Astrocyte of the spinal cord (primary cell): ENCODE measurements at places on chromosomes 5 and 9.

DNA sequence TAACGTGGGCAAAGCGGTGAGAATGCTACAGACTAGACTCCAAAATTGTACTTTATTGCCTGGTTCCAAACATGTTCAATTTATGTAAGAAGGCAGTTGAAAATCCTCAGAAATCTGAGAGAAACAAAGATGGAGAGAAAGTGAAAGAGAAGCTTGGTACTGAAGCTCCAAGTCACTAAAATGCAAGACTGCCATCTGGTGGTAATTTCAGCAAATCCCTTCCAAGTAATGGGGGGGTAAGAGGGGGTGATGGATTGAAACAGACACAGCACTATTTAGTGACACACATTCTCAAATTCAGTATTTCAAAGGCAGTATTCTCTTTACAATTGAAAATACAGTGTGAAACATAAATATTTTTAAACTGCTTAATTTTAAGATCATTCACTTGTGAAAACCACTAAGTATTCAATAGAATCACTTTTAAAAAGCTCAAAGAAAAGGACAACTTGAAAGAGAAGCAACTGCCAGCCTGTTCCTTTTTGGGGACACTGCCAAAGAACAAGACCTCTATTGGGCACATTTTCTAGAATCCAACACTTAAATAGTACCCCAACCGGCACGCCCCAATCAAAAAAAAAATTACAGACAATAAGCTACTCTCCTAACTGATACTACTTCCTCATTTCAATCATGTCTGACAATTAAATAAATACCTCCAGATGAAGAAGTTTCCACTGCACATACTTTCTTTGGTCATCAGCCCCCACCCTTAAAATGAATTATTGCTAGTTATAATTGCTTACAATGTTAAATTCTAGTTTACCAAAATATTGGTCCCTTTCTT lies 131.5 kb downstream of the AGTPBP1 start:
- DNase-seq, result peak; percentile 84

DNA sequence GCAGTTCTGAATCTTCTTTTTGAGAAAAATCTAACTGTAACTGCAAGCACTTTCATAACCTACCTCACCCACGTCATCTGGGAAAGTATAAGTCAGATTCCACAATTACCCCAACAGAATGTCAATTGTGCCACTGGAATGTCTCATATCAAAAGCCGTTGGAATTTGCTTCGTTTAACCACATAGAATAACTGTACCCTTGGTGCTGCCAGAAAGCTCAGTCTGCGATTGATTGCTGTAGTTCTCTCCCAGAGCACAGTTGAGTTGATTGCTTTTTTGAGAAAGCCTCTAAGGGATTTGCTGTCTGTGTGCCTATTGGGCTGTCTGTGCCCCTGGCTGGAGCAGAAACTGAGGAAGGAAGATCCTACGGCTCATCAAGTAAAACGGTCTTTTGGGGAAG lies 583.6 kb downstream of the TMEM38B start:
- DNase-seq, result peak; percentile 86

DNA sequence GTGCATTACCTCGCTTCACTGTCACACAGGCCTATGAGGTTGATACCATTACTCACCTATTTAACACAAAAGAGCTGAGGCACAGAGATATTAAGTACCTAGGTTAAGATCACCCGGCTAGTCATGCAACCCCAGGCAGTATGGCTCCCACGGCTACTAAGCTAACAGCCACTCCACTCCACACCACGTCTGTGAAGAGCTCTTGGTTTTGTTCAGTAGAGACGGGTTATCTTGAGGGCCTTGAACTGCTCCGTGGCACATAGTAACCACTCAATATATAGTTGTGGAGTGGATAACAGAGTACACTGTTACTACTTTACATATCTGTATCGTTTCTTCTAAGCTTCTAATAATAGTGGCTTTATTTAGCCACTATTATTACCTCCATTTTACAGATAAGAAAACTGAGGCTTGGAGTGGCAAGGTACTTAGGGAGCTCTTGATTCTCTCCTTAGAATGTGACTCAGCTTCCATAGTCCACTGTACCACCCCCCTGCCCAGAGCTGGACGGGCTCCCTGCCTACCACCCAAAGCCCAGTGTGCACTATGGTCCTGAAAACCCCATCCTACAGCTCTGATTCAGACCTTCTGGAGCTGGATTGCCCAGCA lies 1.0 kb upstream of the CORO2A start:
- no peak for DNase-seq

GRCh38 chr5:21649969-21650368 lies 1203.2 kb downstream of the CDH12 start:
- peak; percentile 12 for DNase-seq

DNA sequence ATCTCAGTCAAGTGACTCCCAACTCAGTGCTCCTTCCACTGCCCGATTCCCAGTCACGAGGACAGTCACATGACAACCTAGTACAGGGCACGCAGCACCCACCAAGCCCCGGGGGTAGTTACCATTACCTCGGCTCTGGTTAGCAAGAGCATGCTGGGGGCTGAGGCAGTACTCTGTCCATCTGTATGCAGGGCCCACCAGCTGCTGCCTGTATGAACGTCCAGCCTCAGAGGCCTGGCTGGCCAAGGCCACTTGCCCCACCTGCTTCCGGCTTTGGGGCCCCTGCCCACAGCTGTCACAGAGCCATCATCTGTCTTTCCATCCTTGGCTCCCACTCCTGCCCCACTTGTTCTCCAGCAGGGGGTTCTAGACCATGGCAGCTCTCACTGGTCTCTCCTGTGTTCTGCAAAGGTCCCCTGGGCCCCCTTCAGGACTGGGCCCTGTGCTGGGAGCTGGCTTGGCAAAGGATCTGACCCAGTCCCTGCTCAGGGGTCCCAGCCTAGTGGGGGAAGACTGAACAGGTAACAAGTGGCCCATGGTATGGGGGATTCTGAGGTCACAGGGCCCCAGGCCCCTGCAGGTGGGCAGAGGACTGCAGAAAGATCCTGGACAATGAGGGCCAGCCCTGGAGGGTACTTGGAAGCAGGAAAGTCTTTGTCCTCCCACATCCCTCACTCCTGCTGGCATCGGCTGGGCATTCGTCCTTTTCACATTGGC lies 3.3 kb downstream of the RPL35 start:
- DNase-seq, result no peak

DNA sequence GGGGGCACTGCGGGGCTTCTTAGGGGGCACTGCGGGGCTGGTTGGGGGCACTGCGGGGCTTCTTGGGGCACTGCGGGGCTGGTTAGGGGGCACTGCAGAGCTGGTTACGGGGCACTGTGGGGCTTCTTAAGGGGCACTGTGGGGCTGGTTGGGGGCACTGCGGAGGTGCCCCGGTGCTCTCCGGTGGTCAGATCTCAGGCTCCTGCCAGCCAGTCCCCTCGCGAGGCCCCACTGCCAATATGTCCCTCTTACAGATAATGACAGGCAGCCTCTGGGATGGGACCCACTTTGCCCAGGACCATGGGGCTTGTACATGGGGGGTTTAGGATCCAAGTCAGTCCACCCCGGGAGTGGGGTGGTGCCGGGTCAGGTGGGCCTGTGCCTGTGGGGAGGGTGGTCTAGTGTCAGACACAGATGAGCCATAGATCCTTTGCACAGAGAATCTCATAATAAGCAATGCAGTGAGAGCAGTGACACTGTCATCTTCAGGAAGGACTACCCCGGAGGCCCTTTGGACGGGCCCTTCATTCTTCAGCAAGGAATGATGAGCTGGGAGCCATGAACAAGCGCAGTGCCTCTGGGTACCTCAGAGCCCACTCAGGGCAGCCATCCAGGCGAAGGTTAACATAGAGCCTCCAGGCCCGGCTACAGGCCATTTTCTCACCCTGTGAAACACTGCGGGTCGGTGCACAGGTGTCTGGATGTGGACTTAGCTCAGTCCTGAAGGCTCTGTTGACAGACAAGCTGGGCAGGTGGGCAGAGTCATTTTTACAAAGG lies 38.2 kb downstream of the COL5A1 start:
- DNase-seq, result no peak

DNA sequence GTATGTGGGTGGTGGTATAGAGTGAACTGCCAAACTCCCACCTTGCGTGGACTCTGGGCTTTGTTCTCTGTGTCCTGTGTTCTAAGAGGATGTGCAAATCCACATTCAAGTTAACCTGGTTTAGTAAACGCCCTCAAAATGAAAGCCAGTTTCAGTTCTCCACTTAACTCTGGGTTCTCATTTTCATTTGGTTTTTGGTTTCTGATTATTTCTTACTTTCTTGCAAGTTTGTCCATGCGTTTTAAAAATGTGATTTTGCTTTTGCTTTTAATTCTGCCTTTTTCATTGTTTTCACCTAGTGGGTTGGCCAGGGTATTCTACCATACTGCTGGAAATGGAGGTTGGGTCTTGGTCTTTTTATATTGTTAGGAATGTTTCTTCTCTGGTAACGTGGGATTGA lies 38.2 kb downstream of the GALNT10 start:
- DNase-seq, result no peak

DNA sequence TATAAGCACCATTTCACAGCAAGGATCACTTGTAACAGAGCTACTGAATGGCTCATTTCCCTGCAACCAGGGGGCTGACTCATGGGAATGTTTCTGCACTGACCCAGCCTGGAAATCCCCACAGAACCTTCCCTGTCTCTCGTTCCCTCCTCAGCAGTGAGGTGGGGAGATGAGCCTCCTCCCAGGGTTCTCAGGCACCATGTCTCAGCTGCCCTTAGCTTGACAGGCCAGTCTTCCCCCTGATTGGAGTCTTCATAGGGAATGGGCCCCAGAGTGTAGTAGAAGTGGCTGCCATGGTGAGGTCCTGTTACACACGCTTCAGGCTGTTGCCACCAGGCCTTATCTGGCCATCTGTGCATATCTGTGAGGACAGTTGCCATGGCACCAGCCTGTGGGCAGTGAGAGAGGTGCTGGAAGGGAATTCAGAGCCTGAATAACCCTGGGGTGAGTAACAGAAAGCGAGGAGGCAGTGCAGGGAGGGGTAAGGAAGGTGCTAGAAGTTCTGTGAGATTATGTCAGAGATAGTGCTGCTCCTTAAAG lies 324.4 kb downstream of the ENC1 start:
- peak; percentile 96 for DNase-seq

- no peak for DNase-seq
Measured at GRCh38 chr9:20302197-20302596, 320.1 kb downstream of the MLLT3 start.

DNA sequence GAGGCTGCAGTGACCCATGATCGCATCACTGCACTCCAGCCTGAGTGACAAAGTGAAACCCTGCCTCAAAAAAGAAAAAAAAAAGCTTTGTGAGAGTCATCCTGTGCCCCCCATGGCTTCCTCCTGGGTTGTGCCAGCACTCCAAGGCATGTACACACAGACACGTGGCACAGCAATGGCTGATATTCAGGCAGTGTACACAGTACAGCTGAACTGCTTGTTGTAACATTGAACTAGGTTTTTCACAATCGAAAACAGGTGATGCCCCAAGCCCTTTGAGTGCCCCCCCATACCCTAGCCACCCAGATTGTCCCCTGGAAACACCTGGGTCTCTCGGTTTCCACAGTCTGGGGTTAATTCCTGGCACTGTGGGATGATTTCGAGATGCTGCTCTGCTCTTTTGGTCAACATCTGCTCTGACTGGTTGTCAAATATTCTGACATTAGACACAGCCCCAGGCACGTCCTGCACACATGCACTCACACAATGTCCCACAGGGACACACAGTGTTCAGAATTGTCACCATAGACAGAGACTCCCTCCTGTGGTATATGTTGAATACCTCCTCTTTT lies 9.2 kb downstream of the SPINK4 start:
- DNase-seq, result no peak

DNA sequence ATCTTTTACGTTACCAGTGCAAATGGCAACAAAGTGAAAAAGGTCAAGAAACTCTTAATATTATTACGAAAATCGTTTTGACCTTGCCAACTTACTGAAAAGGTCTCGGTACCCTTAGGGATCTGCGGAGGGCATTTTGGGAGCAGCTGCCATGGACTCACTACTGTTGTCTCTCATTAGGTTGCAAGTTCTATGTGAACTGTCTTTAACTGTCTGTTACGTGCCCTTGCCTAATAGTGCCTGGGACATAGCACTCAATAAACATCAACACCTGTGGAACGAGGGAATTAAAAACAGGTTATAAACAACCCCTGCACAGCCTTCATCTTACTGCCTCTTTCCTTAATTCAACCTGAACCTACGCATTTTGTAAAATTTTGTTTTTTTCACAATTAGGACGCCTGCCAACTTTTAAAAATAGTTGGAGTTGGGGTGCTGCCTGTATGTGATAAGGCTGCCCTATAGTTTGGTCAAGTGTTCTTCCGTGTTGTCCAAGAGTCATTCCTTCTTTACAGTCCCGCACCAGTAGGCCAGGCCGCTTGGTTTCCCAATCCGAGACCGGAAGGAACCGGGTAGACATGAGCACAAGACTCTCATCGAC lies 527 bp upstream of the SREK1 start:
- no peak for DNase-seq

GRCh38 chr9:88628811-88629210 lies 93.8 kb downstream of the NXNL2 start:
- DNase-seq, result no peak

DNA sequence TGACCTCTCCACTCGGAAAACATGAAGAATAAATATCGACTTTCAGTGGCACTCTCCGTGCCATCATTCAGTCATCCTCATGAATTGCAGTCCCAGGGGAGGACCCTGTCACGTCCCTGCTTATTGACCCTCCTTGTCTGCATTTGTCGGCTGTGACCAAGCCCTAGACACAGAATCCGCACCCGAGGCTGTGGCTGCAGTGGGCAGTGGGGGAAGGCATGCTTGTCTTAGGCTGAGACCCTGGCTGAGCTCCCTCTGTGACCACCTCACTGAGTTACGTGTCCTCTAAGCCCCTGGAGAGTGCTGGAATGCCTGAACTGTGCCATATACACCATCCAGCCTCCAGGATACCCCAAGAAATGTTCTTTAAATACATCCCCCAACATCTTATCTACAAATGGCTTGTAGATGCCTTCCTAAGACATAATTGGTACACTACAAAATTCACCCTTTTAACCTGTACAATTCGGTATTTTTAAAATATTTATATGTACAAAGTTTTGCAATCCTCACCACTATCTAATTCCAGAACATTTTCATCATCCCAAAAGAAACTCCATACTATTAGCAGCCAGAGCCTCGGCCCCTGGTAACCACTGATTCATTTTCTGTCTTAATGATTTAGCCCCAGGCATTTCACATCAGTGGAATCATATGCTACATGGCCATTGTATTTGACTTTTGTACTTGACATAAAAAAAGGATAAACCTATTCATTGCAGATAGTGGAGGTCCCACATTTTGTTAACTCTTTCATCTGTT lies 80.8 kb upstream of the ICE1 start:
- DNase-seq, result no peak
